Nephron progenitor cell (in vitro differentiated cells): ENCODE measurements at places on chromosomes 4 and X.

DNA sequence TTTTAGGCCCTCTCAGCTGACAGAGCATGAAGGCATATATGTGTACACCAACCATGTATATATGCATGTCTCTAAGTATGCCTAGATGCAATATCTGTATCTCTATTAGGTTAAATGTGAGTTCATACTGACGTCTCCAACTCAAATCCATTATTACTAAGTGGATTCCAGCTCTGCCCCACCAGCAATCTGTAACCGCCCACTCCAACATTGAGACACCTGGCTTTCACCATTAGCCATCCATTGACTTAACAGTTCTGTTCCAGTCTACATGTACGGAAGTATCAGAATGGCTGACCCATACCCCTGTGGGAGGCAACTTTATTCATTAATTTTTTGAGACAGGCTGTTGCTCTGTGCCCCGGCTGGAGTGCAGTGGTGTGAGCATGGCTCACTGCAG is 15.0 kb upstream of the SH3TC1 start:
- no peak overlapping the region for H3K27ac ChIP-seq
- peaks cover 9% of the 10 kb centered on the region for H3K27me3 ChIP-seq

- peaks cover 43% of the 10 kb centered on the region for H3K4me1 ChIP-seq
- H3K27me3 ChIP-seq, result peaks cover 12% of the 10 kb centered on the region
- H3K27ac ChIP-seq, result no peak overlapping the region
- H3K36me3 ChIP-seq, result peaks cover 15% of the 10 kb centered on the region
- peak; percentile 58 for DNase-seq
- no peak overlapping the region for H3K4me3 ChIP-seq
These were observed 17.3 kb upstream of the TBC1D14 start for GRCh38 chr4:6892190-6892908.

DNA sequence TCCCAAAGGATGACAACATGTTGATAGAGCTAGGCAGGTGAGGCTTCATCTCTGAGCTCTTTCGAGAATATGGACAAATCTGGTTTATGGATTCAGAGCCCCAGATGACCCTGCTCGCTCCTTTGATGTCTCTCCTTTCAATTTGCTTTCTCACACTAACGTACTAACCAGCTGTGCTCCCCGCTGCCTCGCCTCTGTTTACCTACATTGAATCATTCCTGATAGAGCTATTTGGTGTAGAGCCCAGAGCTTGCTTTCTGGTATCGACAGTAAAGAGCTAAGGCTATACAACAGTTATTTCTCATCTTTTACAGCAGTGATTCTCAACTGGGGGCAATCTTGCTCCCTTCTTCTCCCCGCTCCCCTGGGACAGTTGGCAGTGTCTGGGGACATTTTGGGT is 8.9 kb upstream of the PHKA2 start:
- no peak overlapping the region for H3K27ac ChIP-seq
- no peak for DNase-seq
- no peaks in the 10 kb centered on the region for H3K4me1 ChIP-seq
- peaks cover 4% of the 10 kb centered on the region for H3K27me3 ChIP-seq
- H3K4me3 ChIP-seq, result no peak overlapping the region

GRCh38 chrX:151977009-151977408 is 2.5 kb upstream of the GABRE start:
- DNase-seq, result no peak
- no peak overlapping the region for H3K4me3 ChIP-seq
- no peaks in the 10 kb centered on the region for H3K36me3 ChIP-seq
- H3K27me3 ChIP-seq, result peaks cover 44% of the 10 kb centered on the region
